ENCODE measurements at places on chromosomes 12 and 14.

- no peak for DNase-seq
Measured at GRCh38 chr14:92470215-92470614, 43.4 kb upstream of the RIN3 start.

DNA sequence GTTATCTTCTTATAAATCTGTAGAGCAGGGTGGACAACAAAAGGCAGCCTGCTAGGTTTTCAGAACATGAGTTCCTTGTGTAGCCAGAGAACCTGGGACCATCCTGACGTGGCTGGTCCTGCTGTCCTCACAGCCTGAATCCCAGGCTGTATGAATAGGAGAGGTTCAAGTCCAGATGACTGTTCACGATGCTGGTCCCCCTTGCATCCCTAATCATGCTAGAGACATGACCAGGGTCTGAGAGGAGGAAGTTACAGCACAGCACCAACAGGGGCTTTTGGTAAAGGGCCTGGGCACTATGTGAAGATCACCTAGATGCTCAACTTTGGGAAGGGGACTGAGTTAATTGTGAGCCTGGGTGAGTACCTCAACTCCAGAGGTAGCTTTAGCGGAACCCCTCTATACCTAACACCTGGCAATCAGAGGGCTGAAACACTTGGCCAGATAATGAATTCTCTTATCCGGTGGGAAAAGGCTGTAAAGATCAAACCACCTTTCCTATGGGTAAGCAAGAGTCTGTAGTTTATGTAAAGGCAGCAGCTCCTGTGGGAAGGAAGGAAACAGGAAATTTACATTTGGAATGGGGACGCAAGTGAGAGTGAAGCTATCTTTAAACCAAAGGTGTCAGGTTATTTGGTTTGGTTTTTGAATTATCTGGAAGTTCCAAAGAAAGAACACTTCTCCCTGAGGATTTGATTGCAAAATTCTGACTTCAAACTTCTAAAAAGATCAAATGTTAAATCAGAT, 112.8 kb downstream of the DAD1 start:
- DNase-seq, result no peak

DNA sequence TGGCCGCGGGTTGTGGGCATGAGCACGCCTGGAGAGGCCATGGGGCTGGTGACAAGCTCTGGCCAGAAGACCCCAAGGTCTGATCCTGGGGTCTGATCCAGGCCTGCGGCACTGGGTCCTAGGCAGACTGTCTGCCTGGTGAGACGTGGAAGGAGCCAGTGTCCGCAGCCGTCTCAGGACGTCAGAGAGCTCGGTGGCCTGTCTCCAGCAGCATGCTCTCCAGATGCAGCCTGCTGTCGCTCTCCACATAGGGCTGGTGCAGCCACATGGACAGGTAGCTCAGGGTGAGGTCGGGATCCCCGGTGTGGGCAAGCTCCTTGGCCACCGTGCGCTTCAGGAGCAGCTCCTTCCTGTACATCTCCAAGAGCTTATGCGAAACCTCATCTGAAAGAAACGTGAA, 14.3 kb downstream of the CINP start:
- DNase-seq, result no peak

- peak; percentile 54 for DNase-seq
Measured at GRCh38 chr12:53701518-53702264, 25.6 kb downstream of the CALCOCO1 start.

GRCh38 chr12:89932954-89933353, 224.3 kb upstream of the ATP2B1 start:
- DNase-seq, result no peak

DNA sequence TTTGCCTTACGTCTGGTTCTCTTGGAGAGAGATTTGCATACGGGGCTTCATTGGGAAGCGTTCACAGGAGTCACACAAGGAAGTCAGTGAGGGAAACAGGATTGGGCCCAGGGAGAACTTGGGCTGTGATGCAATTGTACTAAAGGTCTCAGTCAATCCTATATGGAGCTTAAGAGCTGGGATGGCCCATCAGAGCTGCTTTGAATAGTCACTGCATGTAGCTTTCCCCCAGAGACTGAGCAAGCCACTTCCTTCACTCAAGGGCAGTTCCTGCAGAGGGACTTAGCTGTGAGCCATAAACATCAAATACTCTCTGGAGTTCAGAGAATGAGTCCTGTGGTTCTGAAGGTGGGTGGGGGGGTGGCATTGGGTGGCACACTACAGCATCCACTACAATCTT, 605.4 kb downstream of the MED13L start:
- DNase-seq, result no peak
